ENCODE measurements at places on chromosomes 16 and 17.

DNA sequence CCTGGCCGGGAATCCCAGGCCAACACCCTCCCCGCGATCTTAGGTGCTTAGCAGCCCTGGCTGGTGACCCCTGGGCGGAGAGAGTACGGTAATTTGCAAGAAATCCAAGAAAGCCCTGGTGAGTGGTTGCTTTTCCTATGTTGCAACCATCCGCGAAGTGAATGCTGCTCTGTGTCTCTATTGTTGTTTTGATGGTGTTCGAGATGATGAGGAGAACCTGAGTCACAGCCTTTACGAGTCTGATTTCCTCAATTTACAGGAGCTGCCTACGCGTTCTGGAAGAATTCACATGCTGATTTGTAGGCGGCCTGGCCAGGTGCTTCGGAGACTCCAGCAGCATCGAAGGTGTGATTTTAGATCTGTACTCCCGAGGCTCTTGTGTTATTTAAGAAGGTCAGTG lies 63.3 kb downstream of the TMEM235 start:
- no peak for DNase-seq

DNA sequence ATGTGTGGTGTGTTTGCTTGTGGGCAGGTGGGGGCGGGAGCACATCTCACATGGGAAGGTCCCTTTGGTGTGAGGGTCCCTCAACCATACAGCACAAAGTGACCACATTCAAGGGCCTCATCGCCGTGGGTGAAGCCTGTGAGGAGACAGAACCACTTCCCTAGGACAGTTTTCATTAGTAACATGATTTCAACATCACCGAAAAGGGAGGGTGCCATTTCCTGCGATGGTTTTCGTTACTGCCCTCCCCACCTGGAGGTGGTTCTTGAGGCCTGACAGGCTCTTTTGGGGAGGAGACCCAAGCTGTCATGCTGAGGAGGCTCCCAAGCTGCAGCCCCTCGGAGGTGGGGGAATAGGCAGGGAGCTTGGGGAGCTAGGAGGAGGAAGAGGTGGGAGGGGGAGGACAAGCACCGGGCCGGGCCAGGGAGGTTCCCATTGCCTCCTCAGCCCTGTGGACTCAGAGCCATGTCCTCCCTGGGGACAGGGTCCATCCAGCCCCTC lies 9.5 kb downstream of the CD300LB start:
- peak; percentile 75 for DNase-seq

GRCh38 chr17:58308173-58308984 lies 20.2 kb downstream of the TSPOAP1 start:
- DNase-seq: peak; percentile 56

- DNase-seq: no peak
Observed at GRCh38 chr16:22323959-22324786, 27.0 kb downstream of the POLR3E start.

GRCh38 chr17:4509401-4509800 lies 10.7 kb downstream of the SPNS2 start:
- DNase-seq: peak; percentile 62

DNA sequence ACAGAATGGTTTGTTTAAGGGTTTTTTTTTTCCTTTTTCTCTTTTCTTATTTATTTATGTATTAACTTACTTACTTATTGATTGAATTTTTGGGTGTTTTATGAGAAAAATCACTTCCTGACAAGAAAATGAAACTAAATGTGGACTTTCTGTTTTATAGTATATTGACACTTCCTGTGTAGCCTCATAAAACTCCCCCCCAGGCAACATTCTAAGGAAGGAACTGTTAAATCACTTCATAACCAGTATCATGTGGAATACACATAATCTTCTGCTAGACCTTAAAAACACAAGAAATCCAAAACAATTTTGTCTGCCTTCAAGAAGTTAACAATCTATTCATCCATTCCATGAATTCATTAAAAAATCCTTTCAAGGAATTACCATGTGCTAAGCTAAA lies 164.1 kb upstream of the TOM1L1 start:
- DNase-seq: no peak

DNA sequence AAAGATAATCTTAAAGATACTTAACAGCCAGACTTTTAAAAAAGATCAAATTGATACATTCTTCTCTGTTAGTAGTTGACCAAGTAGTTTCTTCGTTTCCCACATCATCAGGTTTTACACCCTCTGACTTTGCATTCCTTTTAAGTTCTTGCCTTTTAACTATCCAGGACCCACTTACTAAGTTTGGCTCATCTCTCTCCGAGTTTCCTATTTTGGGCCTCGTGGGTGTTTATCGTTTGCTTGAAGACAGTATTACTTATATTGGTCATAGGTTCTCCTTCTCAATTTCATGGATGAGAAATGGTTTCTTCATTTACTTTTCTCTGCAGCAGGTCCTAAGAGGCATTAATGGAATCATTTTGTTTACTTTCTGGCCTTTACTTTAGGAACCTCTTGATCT lies 43.2 kb downstream of the RPA1 start:
- DNase-seq: no peak

GRCh38 chr17:18968945-18969887 lies 17.3 kb downstream of the SLC5A10 start:
- peak; percentile 74 for DNase-seq

GRCh38 chr17:9456330-9456729 lies 119.3 kb downstream of the STX8 start:
- no peak for DNase-seq

- DNase-seq: no peak
Observed at GRCh38 chr17:83057397-83057761, 22.0 kb upstream of the METRNL start.

DNA sequence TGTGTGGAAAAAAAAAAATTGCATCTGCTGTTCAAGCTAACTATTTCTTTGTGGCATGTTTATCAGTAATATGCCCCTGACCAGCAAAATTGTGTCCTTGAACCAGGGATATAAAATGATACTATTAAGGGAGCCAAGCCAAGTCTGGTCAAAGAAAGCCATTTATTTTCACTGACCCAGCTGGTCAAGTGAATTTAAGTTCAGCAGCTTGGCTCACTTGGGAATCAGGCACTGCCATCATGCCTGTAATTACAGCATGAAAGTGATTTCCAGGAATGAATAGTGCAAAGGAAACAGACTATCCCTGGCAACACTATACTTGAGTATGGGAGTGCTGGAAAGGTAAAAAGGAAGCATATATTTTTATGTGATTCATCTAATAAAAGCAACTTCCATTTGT lies 934.6 kb upstream of the CDH8 start:
- no peak for DNase-seq

DNA sequence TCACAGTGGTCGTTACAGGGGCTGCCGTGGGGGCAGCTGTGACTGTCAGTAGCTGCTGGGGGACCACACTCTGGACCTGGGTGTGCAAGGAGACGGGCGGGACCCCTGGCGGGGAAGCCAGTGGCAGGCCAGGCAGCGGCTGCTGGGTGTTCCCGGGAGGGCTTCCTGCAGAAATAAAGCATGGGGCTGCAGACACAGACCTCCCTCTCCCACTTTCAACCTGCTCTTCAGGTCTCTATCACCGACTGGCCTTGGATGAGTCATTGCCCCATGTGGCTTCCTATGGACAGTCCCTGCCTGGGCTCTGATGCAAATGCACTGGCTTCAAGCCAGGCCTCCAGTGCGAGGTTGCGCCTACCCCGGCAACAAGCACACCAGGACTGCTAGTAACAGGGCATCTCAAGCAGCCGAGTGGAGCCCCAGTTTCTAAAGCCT lies 17.2 kb downstream of the SREBF1 start:
- DNase-seq: peak; percentile 79

DNA sequence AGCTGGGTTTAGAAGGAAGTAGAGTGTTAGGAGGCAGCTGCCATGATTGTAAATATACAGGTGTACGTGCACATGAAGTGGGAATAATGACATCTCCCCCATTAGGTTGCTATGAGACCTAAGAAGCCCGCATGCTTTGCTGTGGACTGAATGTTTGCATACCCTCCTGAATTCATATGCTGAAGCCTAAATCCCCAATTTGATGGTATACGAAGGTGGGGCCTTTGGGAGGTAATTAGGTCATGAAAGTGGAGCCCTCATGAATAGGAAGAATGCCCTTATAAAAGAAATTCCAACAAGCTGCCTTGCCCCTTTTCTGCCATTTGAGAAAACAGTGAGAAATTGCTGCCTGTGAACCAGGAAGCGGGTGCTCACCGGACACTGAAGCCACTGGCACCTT lies 44.0 kb downstream of the CCDC182 start:
- no peak for DNase-seq

DNA sequence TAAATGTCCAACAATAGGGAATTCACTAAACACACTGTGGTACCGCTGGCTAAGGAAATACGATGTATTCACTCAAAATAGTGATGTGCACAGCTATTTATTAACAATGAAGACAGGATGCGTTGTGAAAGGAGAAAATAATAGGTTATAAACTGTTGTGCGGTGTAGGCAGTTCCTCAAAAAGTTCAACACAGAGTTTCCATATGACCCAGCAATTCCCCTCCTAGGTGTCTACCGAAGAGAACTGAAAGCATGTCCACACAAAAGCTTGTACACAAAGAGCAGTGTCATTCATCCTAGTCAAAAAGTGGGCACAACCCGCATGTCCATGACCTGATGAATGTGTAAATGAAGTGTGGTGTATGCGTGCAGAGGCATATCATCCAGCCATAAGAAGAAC lies 1.2 kb upstream of the CES1 start:
- DNase-seq: no peak

GRCh38 chr17:81025741-81026129 lies 9.2 kb upstream of the BAIAP2 start:
- no peak for DNase-seq

DNA sequence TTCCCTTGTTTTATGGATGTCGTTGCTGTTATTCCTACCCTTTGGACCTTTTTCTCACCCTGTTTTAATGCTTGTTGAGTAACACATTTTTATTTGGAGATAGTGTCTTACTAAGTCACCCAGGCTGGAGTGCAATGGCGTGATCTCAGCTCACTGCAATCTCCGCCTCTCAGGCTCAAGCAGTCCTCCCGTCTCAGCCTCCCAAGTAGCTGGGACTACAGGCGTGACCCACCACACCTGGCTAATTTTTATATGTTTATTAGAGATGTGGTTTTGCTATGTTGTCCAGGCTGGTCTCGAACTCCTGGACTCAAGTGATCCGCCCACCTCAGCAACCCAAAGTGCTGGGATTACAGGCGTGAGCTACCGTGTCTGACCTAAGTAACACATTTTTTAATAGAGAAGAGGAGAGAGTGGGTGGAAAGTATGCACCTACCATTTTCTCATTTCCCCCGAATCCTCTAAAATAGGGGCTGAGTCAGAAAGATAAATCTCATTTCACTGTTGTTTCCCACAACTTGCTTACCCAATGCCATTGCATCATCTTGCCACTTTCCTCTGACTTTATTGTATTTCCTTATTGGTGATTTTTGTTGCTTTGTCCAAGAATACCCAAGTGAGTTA lies 7.0 kb downstream of the DHX40 start:
- peak; percentile 34 for DNase-seq

- peak; percentile 31 for DNase-seq
Observed at GRCh38 chr17:49452201-49452600, 37.5 kb upstream of the PHB1 start.

- no peak for DNase-seq
Observed at GRCh38 chr17:79022507-79022991, 1.4 kb upstream of the C1QTNF1 start.

DNA sequence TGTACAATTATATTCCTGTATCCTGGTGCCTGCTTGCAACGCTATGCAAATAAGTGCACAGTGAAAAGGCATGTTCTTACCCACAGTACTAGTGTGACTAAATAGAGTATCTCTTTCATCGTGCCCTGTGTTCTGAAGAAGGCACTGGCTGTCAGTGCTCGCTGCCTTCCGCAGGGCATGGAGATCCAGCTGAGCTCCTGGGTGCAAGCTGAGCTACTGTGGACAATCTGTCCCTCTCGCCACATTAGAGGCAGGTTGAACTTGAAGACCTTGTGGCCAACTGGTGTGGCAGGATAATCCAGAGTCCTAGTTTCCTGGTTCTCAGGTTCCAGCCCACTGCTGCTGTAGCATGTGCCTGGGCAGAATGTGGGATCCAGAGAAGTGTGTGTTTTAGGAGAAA lies 1.9 kb upstream of the ST6GALNAC1 start:
- DNase-seq: no peak

GRCh38 chr17:34981538-34982241 lies 1.4 kb downstream of the LIG3 start:
- DNase-seq: peak; percentile 89

DNA sequence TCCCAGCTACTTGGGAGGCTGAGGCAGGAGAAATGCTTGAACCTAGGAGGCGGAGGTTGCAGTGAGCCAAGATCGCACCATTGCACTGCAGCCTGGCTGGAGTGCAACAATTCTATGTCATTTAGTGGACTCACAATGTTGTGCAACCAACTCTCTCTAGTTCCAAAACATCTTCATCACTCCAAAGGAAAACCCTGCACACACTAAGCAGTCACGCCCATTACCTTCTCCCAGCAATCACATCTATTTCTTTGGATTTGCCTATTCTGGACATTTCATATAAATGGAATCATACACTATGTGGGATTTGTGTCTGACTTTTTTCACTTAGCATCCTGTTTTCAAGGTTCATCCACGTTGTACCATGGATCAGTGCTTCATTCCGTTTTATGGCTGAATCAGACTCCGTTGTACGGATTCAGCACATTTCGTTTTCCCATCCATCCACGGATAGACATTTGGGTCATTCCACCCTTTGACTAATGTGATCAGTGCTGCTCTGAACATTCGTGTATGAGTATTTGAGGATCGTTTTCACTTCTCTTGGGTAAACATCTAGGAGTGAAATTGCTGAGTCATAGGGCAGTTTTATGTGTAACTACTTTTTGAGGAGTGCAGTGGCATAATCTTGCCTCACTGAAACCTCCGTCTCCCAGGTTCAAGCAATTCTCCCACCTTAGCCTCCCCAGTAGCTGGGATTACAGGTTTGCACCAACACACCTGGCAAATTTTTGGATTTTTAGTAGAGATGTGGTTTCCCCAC lies 45.4 kb upstream of the EMP2 start:
- peak; percentile 65 for DNase-seq

DNA sequence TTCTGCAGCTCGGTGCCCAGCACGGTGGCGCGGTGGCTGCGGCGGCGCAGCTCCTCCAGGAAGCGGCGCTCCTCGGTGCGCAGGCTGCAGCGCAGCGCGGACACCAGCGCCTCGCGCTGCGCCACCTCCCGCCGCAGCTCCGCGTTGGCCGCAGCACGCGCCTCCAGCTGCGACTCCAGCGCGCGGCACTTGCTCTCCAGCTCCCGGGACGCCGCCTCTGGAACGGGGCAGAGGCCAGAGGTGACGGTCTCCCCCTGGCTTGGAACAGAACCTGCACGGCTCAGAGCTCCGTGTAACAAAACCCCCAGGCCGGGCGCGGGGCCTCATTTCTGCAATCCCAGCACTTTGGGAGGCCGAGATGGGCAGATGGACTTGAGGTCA lies 13.2 kb upstream of the CLUH start:
- DNase-seq: peak; percentile 76

All from hematopoietic multipotent progenitor cell treated with erythropoietin and hydrocortisone succinate and interleukin-3 and kit ligand, for 4 days (in vitro differentiated cells).